ENCODE measurements at places on chromosomes 4 and X. TPM values are rescaled to one million over a fixed set of nuclear protein-coding genes. Genes with fewer than 3 reads are reported as not detected.

GRCh38 chrX:39261446-39262147 is 460.3 kb downstream of the MID1IP1 start:
- peak; percentile 26 for DNase-seq

GRCh38 chrX:71650333-71650969 is 16.9 kb upstream of the LOC101059915 start:
- DNase-seq, result no peak

DNA sequence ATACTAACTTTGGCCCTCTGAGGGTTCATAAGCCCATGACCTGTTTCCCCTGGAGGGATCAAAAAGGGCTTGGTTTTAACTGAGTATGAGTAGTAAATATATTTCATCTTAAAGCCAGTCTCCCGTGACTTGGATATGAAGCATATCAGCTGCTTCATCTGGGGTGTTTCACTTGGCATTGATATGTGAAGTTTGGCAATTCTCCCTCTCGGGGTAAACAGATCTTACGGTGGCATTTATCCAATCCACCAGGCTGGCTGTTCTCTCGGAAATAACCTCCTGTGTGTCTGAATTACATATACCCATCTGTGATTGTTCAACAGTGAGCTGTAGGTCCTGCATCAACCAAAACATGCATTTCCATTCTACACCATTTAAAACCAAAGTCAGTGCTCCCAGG is 130.7 kb downstream of the ADAM29 start:
- no peak for DNase-seq

- no peak for DNase-seq
These were observed 29.9 kb downstream of the RNF175 start for GRCh38 chr4:153729895-153730294.

DNA sequence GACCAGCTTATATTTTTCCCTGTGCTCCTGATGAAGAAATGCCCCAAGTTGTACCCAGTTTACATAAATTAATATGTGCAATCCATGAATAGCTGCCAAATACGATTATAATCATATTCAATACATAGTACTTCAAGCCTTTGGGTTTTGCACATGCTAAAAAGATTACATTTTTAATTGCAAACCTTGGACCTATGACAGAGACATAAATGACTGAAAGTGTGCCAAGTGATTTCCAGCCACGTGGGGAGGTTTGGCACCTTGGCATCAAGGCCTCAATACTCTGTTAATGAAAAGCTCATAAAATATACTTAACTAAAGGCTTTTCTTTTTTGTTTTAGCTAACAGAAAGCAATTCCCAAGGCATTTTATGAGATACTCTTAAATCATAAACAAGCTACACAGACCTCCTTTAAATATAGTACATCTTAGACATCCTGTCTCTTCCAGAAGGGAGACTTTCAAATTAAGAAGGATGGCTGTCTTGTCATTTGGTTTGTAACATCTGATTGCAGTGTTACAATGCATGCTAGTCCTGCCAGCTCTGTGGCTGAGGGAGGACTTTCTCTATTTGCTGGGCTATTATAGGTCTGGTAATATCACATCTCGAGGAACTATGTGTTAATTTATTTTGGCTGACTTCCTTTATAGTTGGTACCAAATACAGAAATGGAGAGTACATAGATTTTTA is 404.1 kb downstream of the AFF2 start:
- DNase-seq, result no peak

DNA sequence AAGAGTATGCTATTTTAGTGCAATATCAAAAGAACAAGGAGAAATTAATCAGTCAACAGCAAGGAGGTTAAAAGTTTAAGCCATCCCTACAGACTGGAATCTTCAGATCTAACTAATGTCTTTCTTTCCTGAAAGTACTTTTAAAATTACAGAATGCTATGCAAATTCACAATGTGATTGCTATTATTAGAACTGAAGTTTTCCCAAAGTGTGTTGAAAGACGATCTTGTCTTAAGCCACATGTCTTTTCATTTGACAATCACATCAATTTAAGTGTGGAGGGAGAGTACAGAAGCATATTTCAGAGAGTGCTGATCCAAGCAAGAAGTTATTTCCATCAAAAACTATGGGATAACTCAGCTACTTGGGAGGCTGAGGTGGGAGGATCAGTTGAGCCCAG is 64.7 kb upstream of the TNIP3 start:
- DNase-seq, result no peak

- DNase-seq, result peak; percentile 7
These were observed 261.5 kb upstream of the IGFBP7 start for GRCh38 chr4:57371671-57372070.

GRCh38 chrX:70429759-70430158 is 6.6 kb downstream of the GDPD2 start:
- DNase-seq, result no peak

GRCh38 chr4:146143888-146144287 is 31.6 kb upstream of the LSM6 start:
- DNase-seq, result no peak

DNA sequence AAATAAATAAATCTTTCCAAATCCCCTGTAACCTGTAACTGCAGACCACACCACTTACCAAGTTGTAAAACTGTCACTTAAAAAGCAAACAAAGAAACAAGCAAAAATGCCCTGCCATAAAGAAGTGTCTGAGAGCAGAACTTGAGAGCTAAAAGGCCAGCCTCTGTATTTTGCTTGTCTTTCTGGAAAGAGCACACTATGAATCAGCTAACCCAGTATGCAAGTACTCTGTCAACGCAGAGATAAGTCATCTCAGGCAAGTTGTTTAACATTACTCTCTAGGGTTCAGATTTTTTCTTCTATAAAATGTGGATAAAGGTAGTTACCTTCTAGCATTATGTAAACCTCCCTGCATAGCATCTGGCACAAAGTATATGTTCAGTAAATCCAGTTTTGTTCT is 134.8 kb downstream of the HS3ST1 start:
- DNase-seq, result no peak

DNA sequence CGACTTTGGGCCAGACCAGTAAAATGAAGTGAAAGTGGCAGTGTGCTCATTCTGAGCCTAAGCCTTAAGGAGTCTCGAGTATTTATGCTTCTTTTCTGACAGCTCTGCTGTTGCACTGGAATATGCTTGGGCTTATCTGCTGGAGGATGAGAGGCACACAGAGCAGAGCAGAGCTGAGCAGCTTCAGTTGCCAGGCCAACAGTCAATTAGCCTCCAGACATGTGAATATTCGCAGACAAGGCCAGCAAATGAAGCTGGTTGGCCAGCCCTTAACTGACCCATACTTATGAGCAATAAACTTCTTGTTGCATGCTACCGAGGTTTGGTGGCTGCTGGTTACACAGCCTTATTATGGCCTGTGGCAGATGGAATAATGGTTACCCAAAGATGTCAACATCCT is 203.0 kb upstream of the GEMIN8 start:
- DNase-seq, result no peak

DNA sequence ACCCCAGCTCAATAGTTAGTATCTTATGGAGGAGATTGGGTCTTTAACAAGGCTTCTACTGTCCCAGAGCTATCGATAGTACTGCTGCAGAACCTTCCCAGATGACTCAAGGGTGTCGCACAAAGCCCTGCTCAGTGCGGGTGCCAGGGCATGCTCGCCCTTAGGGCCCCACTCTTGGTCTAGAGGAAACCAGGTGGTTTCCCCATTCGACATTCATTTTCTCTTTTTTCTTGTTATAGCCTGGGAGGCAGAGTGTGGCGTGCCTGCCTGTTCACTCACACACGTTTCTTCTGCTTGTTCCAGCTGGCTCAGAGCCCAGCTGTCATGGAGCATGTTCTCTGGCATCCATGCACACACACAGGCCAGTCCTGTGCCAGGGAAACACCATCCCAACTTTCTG is 144.5 kb downstream of the SMIM20 start:
- no peak for DNase-seq

DNA sequence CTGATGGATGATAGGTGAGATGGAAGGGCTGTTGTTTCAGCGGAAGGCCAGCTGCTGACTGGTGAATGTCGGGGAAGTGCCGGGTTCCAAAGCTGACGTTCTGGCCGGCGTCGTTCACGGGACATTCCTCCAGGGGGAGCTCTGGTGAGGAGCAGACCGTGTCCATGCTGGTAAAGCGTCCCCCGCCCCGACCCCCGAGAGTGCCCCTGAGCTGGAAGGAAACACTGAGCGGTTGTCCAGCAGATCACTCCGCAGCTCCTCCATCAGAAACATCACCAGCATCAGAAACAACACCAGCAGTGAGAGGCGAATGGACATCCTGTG is 18.6 kb upstream of the ADRA2C start:
- no peak for DNase-seq

DNA sequence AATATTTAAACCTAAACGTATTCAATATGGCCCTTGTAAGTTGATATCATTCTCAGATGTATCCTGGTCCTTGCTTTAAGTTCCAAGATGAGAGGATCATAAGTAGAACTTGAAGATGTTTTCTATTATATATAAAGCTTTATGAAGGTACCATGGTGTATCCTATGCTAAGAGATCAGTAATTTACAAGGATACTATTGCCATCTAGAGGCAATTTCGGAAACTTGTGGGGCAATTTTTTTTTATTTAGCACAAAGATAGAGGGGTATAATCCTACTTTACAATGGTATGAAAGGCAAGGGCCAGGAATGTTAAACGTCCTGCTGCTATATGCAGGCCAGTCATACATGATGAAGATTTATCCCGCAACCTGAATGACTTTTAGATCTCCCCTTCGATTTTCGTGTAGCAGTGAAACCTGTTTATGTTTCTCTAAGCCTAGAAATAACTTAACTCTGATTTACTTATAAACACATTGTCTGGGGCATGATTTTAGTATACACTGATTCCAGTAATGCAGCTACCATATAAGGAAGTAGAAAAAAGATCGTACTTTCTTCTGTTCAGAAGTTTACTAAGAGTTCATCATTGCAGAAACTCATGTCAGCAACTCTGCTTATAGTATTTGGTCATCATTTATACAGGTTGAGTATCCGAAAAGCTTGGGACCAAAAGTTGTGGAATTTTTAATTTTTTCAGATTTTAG is 2.6 kb downstream of the SLC25A31 start:
- DNase-seq, result peak; percentile 20

Gene CT47B1
- not detected for polyA plus RNA-seq

Gene XIAP
- polyA plus RNA-seq, result 42.8 TPM

Gene GABRQ
- 0.63 TPM for polyA plus RNA-seq

Gene GLRA2
- polyA plus RNA-seq, result 0.18 TPM

Gene CFAP99
- polyA plus RNA-seq, result 0.60 TPM

Gene YY2
- 4.9 TPM for polyA plus RNA-seq

Gene DCHS2
- 1.5 TPM for polyA plus RNA-seq
